ENCODE measurements at places on chromosomes 4 and X.

DNA sequence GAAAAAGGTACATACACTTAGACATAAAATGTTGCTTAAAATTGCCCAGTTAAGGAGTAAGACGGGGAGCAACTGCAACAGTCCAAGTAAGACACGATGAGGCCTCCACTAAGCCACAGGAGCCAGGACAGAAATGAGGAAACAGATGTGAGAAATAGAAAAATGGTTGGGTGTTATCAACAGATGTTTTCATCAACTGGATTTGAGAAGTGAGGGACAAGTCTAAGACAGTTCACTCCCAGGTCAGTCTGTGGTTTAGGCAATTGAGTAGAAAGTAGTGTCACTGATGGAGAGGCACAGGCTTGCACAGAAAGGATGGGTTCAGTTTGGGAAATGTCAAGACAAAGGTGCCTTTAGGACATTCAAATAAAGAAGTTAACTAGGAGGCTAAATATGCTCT, 23.5 kb upstream of the PHF8 start:
- no peak for DNase-seq

DNA sequence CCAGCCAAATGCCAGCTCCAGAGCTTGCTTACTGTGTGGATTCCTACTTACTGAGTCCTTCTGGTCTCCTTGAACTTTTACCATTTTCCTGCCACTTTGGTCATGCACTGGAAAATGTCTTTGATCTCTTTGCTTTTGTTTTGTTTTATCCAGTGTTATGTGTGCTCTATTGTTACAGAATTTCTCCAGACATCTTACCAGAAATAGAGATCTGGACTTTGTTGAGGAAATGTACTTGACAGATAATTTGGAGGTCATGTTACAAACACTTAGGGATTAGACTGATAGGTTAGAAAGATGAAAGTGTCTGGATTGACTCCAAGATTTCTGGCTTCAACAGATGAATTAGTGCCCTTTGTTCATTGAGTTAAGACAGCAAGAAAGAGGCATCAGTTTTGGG, 5.7 kb upstream of the ZNF330 start:
- DNase-seq = no peak

- no peak for DNase-seq
Measured at GRCh38 chr4:139815778-139816601, 150.4 kb downstream of the MGST2 start.

GRCh38 chr4:163536091-163536490, 41.6 kb downstream of the TMA16 start:
- no peak for DNase-seq

DNA sequence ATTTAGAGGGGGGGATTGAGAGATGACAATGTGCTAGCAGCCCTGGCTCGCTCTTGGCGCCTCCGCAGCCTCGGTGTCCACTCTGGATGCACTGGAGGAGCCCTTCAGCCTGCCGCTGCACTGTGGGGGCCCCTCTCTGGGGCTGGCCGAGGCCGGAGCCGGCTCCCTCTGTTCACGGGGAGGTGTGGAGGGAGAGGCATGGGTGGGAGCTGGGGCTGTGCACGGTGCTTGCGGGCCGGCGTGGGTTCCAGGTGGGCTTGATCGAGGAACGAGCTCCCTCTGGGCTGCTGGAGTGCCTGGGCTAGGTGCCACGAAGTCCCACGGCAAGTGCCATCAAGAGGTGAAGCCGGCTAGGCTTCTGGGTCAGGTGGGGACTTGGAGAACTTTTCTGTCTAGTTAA, 6.9 kb downstream of the C4orf46 start:
- no peak for DNase-seq

DNA sequence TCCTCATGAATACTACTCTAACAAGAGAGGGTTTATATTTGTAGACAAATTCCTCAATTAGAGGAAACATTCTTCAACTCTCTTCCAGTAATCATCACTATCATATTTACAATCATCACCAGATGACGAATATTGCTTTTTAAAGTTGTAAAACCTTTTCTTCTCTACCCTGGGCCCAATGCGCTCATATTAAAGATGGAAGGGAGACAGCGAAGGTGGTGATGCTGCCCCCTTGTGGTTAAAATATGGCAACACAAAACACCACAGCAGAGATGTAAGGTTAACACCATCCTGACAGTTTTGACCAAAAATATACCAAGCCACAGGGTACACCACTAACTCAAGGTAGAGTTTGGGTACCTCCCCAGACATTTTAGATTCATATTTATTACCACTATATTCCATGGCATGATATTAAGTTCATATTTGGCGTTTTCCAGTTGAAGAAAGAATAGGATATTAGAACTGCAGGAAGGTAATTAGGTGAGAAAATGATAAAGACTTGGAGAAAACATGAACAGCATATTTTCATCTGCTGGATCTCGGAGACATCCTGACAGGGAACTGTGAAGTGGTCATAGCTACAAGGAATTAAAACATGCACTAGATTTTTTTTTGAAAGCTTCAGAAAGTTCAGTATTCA, 72.8 kb downstream of the SLC9A7 start:
- DNase-seq = no peak

- DNase-seq = no peak
Measured at GRCh38 chr4:128633067-128633466, 176.4 kb upstream of the JADE1 start.

GRCh38 chr4:41146716-41147506, 67.4 kb downstream of the APBB2 start:
- no peak for DNase-seq

DNA sequence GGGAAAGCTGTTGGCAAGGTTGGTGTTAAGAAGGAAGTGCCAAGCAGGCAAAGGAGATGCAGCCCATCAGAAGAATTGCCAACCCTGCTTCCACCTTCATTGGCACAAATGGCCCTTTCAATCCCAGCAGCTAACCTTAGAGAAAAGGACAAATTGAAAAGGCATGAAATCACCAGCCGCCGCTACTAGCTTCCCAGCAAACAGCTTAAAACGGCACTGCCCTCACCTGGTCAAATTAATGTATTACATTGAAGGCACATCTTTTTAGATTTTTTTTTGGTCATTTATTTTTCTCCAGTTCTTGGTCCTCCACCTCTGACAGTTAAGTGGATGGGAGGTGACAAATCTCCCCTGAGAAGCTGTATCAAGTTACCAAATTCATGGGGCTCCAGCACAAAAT, 51.0 kb upstream of the NHSL2 start:
- DNase-seq = no peak

DNA sequence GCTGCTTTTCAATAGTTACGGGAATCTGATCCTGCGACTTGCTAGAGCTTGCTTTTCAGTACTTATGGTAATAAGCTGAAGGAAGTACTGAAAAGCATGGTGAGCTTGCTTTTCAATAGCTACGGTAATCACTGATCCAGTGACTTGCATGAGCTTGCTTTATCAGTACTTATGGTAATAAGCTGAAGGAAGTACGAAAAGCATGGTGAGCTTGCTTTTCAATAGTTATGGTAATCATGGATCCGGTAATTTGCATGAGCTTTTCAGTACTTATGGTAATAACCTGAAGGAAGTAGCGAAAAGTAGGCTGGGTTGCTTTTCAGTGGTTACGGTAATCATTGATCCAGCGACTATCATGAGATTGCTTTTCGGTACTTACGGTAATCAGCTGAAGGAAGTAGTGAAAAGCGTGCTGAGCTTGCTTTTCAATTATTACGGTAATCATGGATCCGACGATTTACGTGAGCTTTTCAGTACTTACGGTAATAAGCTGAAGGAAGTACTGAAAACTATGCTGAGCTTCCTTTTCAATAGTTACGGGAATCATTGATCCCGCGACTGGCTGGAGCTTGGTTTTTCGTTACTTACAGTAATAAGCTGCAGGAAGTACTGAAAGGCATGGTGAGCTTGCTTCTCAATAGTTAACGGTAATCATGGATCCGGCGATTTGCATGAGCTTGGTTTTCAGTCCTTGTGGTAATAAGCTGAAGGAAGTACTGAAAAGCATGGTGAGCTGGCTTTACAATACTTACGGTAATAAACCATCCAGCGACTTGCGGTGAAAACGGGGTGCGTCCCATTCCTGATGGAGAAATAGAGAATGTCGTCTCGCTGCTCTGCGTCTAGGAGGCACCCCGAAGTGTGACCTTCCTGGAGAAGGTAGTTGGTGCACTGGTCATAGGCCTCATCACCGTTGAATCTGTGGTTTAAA, 6.5 kb downstream of the CRLF2 start:
- DNase-seq = no peak

DNA sequence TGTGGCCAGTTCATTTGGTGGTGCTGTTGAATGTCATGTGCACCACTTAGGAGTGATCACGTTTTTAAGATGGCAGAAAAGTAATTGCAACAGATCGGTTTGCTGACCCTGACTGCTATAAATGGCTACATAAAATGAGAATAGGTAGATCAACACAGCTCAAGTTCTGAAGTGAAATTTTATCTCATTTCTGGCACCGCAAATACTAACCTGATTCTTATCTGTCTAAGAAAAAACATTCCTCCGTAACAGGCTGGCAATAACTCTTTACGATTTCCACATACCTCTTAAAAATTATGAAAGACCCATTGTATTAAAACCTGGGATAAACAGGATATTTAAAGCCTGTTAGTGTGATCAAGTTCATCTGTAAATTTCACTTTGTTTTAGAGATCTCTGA, 387.5 kb downstream of the PDGFC start:
- DNase-seq = no peak

DNA sequence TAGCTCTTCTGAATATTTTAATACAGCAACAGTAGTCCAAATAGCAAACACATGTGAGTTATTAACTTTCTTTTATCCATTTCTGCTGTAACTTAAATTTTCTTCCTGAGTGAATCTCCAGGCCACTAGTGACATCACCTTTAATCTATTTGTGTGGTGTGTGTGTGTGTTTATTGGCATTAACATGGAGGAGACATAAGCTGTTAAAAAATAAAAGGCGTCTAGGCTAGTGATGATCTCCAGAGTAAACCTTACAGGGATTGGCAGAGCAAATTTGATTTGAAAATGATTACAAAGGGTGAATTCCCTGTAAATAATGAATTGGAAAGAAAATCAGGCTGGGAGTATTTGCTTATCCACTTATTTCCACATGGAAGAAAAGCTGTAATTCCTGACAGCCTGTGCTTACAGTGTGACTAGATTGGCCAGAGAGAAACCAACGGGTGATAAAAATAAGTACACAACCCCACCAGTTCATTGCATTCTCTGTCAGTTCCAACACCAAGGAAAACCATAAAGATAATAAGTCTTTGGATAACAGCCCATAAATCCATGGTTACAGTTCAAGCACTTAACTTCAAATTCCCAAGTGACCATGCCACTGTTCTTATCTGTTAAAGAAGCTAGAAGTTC, 186.1 kb downstream of the ENOX2 start:
- DNase-seq = no peak

DNA sequence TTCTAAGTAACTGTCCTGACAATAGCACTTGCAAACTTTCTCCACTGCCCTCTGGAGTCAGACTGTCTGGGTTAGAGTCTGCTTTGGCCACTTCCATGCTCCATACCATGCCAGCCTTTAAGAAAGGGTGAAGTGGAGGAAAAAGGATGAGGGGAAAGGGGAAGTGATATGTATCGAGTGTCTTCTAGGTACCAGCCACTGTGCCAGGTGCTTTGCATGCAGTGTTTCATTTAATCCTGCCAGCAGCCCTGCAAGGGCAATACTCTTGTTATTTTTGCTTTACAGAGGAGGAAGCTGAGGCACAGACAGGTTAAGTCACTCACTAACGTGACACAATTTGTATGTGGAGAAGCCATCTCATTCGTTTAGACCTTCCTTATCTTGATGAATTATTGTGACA, 55.6 kb downstream of the RTL9 start:
- DNase-seq = no peak

DNA sequence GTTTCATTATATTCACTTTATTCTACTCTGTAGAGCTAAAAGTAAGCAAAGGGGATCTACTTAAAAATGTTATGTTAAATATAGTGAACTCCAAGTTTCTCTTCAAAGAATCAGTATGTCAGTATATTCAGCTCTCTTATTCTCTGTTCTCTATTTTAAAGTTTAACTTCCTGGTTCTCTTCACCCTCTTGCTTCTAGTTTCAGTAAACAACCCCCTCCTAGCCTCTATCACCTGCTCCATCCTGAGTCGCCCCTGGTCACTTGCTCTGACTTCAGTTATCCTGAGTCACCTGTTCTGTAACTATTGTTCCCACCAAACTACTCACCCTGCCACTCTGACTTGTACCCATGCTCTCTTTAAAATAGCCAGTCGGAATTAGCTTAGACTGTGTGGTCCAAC, 180.9 kb upstream of the AADAT start:
- DNase-seq = no peak

- no peak for DNase-seq
Measured at GRCh38 chrX:150326541-150327247, 36.4 kb upstream of the MAMLD1 start.

GRCh38 chr4:128871948-128872347, 62.4 kb downstream of the JADE1 start:
- DNase-seq = peak; percentile 57

DNA sequence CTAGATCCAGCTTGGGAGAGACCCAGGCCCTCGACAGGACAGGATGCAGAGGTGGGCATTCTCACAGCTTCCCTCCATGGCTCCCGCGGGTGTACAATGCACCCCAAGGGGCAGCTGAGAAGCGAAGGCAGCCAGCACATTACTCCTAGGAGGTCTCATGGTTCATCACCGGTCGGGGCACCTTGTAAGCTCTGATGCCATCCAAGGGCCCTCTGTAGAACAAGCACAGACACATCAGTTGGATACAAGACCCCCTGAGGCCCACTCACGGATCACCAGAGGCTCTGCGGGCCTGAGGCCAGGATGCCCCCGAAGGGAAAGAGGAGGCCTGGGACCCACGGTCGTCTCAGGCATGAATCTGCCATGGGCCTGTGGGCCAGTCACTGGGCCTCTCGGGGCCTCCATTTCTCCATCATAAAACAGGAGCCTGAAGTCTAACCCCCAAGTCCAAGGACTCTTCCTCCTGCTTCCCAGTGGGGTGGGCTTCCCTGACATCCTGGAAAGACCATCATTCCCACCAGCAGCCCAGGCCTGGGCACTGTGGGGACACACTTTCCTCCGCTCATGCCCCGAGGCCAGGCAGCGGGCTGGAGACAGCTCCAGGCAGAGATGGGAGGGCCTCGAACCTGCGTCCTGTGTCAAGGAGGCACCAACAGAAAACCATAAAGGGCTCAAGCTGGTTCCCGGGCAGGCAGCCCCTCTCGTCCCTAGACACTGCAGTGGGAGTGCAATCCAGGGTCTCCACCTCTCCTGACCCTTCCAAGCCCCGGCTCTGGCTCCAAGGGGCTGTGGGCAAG, 20.1 kb downstream of the HMX1 start:
- DNase-seq = no peak

GRCh38 chr4:110198435-110199416, at the start of gene ELOVL6:
TSS of gene ELOVL6 (minus strand) at chr4:110198615. CDS start at chr4:110198335, 280 bp downstream.
- peak; percentile 65 for DNase-seq

DNA sequence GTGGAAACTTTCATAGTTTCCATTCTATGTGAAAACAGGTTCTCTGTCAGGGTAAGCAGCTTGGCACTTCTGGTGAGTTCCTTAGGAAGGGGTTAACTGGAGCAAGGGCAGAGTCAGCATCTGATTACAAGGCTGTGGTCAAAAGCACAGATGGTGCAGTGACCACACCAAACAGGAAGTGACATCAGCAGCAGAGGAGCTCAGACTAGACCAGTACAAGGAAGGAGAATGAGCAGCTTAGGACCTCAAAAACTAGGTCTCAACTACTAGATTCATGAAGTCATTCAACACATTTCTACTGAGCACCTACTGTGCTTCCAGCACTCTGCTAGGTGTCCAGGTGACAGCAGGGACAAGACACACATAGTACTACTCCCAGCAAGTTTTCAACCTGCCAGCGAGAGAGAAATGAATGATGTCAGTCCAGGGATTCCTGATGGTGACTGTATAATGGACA, 130.2 kb downstream of the AMELX start:
- no peak for DNase-seq

GRCh38 chr4:22070256-22070655, 121.7 kb upstream of the KCNIP4 start:
- no peak for DNase-seq

GRCh38 chr4:1113311-1114009, at the start of gene RNF212:
TSS of gene RNF212 (minus strand) at chr4:1113564. CDS start at chr4:1113464, 100 bp downstream.
- peak; percentile 17 for DNase-seq

All from HS-27A (cell line).